Anterior cingulate cortex (tissue), 58 donors: ENCODE measurements at places on chromosomes 3 and 15.

GRCh38 chr15:88042047-88042446 is 214.5 kb downstream of the NTRK3 start:
- DNase-seq = no peak

DNA sequence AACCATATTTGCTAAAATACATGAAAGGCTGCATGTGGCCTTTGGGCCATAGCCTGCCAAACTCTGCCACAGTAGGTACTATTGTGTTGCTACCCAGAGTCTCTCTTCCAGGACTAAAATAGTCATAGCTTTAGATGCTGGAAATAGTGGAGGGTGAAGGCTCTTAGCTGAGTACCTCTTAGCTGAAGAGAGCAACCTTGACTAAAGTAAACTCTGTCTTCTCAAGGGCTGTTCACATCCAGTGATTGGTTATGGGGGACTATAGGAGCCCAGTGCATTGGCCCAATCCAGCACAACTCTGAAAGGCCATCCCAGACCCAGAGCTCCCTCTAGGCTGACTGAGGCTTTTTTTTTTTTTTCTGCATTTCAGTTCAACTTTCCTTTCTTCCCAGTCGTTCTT is 117.8 kb upstream of the ACP3 start:
- DNase-seq = no peak

- no peak for DNase-seq
Measured at GRCh38 chr3:192847941-192848340, 69.7 kb downstream of the MB21D2 start.

- DNase-seq = no peak
Measured at GRCh38 chr3:30170681-30171438, 435.5 kb upstream of the TGFBR2 start.

- DNase-seq = no peak
Measured at GRCh38 chr3:126617571-126617970, 37.4 kb downstream of the TXNRD3 start.
